ENCODE measurements at places on chromosomes 12 and 14.

GRCh38 chr14:93089521-93090269 is 26.0 kb downstream of the ITPK1 start:
- DNase-seq = no peak

GRCh38 chr12:94187361-94187760 is 39.0 kb downstream of the PLXNC1 start:
- no peak for DNase-seq

- no peak for DNase-seq
Measured at GRCh38 chr14:35201066-35201465, 78.7 kb downstream of the PRORP start.

DNA sequence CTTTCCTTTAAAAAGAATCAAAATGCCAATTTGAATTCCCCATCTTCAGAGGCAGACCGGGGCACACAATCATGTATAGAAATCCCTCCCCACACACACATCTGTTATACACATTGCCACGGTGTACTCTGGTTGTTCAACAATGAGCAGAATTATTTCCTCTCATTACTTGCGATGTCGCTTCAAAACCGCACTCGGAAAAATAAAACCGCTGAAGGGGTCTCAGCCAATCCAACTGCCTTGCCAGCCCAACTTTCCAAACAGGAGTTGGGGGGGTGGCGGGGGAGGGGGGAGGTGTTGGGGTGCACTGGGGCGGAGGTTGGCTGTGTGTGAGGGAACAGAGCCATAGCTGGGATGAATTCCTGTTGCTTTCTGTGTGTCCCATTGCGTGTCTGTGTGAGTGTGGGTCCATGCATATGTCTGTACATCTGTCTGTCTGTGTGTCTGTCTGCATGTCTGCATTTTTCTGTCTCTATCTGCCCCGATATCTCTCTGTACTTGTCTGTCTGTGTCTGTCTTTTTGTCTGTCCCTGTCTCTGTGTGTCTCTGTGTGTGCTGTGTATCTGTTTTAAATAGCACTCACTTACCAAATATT is 163.6 kb upstream of the TBX3 start:
- no peak for DNase-seq

- DNase-seq = no peak
Measured at GRCh38 chr12:56616925-56617324, 13.2 kb downstream of the BAZ2A start.

DNA sequence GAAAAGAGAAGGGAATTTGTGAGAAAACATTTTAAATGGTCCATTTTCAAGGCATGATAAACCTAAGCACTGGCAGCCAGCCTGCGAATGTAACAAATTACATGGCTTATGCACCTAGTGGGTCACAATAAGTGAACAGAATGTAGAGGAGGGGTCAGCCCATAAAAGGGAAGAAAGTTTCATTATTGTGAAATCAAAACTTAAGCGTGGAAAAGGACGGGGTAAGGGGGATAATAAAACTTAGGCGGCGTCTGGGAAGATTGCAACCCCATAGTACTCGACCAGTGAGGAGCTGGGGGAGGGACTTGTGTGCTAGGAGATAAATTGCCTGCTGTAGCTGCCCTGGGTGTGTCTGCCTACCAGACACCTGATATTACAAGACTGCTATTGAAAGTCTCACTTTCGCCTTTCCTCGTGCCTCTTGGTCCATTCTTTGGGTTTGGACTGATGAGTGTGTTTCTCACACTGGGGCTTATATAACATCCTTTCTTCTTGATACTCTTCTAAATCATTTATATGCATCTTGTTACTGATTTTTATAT is 40.6 kb downstream of the ZDHHC17 start:
- DNase-seq = no peak

GRCh38 chr14:104355101-104356019 is 217.0 kb downstream of the KIF26A start:
- no peak for DNase-seq

- DNase-seq = no peak
Measured at GRCh38 chr12:3004655-3005565, 45.7 kb downstream of the TEAD4 start.

GRCh38 chr14:75657331-75657730 is 3.3 kb downstream of the ERG28 start:
- DNase-seq = no peak

- no peak for DNase-seq
Measured at GRCh38 chr12:71329956-71330355, 109.6 kb upstream of the LGR5 start.

DNA sequence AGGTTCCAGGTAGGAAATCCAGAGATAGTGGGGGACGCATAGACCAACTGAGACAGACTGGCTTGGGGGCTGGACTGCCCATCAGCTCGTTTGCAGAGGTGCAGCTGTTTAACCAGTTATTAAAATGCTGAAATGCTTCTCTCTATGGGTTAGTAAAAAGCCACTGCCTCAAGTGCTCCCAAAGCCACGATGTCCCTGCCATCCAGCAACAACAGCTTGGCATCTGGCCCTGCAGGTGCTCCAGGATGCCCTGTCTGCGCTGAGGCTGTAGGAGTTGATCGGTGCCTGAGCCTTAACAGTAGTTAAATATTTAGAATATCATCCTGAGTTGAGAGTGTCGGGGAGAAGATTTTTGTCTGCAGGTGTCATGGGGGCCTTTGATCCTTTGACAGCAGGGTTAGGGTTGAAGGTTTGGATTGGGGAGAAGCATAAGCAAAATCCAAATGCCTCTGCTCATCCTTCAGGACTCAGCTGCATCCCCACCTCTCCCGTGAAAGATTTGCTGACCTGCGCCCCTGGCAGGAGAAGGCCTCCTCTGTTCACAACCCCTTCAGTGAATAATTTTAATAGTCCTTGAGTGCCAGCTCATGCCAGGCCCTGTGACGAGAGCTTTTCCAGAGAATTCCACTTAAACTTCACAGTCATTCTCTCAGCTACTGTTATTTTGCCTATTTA is 127.3 kb upstream of the PWP1 start:
- no peak for DNase-seq

- no peak for DNase-seq
Measured at GRCh38 chr14:71523630-71524319, 408.5 kb upstream of the RGS6 start.

DNA sequence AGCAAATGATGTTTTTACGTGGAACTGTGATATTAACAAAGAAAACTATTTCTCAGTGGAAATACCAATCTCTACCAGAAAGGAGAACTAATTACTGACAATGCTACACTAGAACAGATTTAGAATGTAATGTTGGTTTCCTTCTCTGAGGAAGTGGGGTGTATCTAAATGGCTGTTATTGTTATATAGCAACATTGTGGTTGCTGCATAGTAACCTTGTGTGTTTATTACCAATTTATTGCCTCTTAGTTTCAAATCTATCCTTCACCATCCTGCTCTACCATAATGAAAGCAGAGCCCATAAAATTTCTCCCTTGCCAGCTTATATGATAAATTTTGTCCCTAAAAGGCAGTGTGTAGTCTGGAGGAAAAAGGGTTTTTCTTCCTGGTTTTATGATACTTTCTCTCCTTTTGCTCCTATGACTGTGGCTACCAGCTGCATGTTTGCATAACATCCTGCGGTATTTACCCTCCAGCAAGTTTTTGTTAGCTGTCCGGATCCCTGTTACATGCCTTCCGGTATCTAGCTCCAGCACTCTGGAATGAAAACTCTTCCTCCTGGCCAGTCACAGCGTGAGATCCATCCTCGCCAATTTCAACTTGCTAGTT is 5.7 kb upstream of the KLRK1 start:
- DNase-seq = no peak

GRCh38 chr12:70005864-70006618 is 181.0 kb downstream of the MYRFL start:
- DNase-seq = no peak

GRCh38 chr14:39266525-39266870 is 32.8 kb downstream of the MIA2 start:
- no peak for DNase-seq

GRCh38 chr12:109476807-109477184 is 304 bp downstream of the KCTD10 start:
- DNase-seq = no peak

DNA sequence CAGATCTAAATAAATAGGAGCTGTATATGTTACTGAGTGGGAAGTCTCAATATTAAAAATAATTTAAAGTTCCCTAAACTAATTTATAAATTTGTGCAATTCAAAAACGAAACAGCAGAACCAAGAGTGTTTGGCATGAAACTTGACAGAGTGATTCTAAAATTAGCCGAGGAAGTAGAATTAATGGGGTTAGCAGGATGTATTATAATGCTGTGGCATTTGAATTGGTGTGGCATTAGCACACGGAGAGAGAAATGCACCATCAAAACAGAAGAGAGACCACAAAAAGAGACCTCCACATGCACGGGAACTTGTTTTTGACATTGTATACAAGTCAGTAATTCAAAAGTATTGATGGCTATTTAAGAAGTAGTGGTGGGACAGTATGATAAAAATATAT is 366.0 kb upstream of the RGS6 start:
- no peak for DNase-seq

GRCh38 chr12:109580684-109581333 is 7.2 kb downstream of the MVK start:
- DNase-seq = no peak

DNA sequence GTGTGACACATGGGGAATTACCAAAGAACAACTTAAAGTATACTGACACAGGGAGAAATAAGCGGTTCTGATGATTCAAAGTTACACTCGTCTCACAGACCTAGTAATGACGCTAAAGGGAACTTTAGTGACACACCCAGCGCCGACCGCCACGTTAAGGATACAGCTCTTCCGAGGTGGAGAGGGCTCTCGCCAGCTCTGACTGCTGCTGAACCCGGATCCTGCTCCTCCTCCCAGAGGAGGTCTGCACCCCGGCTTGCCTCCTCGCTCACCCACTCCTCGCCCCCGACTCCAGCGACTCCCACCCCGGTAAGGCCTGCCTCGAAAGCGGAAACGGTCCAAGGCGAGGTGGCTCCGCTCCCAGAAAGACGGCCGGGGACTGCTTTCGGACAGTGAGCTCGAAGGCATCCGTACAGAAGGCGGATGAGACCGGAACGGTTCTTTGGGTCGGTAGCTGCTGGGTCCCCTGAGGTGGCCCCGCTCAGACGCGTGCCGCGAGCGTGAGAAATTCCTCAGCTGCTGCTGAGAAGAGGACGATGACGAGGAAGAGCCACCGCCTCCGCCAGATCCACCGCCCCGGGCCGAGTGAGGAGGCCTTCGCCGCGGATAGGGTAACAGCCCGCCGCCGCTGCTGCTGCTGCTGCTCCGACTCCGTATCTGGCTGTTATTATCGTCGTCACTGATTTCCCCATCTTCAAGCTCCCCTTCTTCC is 643 bp downstream of the ZFC3H1 start:
- peak; percentile 54 for DNase-seq

DNA sequence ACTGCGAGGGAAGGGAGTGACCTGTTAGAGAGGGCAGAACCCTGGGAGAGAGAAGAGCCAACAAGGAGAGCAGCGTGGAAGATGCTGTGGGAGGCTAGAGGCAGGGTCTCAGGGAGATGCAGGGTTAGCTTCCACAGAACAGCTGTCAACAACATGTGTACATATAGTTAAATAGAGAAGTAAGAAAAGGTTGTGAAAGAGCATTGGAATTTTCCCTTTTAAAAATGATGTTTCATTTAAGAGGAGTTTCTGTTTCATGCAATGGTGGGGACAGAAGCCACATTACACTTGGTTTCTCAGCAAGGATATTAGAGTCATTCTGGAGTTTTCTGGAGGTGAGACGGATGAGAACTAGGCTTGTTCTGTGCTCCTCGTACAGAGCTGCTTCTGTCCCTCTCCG is 23.8 kb upstream of the TBC1D30 start:
- DNase-seq = no peak

GRCh38 chr12:20259786-20260185 is 108.6 kb upstream of the PDE3A start:
- no peak for DNase-seq

GRCh38 chr12:100793182-100793581 is 1.4 kb upstream of the ANO4 start:
- DNase-seq = no peak

DNA sequence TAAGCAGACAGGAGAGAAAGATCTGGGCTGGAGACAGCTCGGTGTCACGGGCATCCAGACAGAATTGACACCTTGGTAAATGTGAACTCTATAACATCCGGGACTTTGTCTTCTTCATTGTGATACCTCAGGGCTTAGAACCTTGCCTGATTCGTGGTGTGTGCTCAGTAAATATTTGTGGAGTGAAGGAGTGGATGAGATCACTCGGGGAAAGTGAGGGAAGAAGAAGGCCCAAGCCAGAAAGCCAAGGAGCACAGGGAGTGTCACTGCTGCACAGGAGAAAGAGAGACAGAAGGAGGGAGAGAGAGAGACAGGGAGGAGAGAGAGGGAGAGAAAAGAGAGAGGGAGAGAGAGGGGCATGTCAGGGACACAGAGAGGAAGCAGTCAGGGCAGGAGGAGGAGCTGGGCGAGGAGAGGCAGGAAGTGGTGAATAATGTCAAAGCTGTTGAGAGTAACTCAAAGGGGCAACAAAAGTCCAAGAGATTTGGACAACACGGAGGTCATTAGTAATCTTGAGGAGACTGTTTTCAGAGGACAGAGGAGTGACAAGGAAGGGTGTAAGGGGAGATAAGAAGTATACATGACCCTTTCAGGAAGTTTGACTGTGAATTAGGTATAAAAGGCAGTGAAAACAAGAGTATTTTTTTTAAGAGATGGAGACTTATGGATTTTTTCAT is 141.6 kb upstream of the MAX start:
- no peak for DNase-seq

DNA sequence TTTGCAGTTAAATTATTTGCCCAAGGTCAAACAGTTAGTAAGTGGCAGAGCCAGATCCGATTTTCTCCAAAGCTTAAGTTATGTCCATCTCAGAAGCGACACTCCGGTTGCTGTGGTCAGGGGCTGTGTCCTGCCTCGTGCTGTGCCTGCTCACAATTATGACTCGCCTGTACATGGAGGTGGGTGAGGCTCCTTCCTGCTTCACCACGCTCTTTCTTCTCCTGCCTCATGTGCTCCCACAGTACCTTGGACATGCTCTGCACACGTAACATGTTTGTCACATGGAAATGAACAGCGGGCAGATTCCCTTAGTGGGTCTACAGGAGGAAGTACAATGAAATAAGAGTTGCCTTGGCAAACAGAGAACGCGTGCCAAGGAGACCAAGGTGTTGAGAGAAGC is 62.2 kb upstream of the CCND2 start:
- DNase-seq = no peak

DNA sequence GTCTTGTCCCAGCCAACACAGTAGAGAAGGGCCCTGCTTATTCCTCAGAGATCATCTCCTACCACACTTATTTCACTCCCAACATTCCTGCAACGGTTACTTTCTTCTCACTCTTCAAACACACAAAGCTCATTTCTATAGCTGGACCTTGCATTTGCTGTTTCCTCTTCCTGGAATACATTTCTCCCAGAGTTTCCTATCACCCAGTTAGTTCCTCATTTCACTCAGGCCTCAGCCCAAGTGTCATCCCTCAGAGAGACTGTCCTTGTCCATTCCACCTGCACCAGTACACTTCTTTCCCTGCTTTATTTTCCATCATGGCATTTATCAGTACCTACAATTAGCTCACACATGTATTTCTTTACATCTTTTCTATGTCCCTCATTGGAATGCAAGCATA is 14.7 kb upstream of the STK38L start:
- no peak for DNase-seq

- no peak for DNase-seq
Measured at GRCh38 chr12:30610718-30611117, 85.0 kb downstream of the IPO8 start.

- DNase-seq = no peak
Measured at GRCh38 chr12:70307868-70308267, 58.2 kb upstream of the KCNMB4 start.

- DNase-seq = no peak
Measured at GRCh38 chr14:91731986-91732385, at the start of gene CATSPERB. CATSPERB (minus strand) TSS chr14:91732086; CDS start chr14:91729479, 2,607 bp downstream.
